ENCODE measurements at places on chromosomes 5 and 9.

DNA sequence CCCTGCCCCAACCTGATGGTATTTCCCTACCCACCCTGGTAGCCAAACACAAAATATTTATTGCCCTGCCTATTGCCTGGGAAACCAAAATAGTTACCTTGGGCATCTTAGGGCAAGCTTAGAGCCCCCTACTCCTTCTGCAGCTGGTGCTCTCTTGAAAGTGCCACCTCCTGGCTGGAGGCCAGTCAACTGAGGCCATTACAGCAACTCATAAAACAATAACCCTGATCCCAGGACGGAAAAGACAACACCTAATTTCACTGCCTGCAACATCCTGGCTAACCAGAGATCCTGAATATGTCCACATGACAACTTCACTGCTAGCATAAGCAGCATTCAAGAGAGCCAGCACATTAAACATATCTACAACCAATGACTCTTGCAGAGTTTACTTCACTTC is 38.7 kb downstream of the MTAP start:
- no peak for DNase-seq

GRCh38 chr9:1042466-1042865 is 7.7 kb upstream of the DMRT2 start:
- no peak for DNase-seq

- DNase-seq: no peak
Observed at GRCh38 chr5:135710045-135710675, 124.3 kb upstream of the SLC25A48 start.

DNA sequence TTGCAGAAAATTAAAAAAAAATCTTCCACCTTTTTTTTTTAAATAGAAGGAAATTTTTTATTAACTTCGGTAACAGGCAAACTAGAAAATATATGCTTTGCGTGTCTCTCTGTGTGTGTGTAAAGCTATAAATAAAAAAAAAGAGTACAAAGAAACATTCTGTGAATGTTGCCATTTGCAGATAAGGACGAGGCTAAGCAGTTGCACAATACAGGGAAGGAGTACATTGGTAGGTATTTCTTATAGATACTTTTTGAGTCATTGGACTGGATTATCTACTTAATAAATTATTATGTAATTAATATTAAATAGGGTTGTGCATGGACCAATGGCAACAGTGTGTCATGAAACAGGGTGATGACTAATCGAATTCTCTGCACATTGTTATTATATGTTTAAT is 102.4 kb downstream of the CAMK4 start:
- no peak for DNase-seq

GRCh38 chr5:17228821-17229291 is 11.4 kb downstream of the BASP1 start:
- DNase-seq: no peak

DNA sequence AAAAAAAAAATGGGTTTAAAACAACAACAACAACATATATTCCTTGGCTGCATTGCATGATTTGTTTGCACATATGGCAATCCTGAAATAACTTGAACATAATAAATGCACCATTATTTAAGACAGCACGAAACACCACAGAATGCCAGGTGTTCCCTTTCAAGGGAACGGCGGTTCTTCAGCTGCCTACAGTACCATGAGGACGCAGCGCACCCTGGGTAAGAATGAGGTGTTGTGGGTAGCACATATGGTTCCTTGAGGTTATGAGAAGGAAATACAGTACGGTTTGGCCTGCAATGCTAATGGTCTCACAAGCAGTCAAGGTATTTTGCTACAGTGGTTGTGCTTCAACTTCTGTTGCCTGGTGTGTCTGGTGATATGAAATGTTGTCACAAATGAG is 174.8 kb downstream of the SLC12A2 start:
- no peak for DNase-seq

- no peak for DNase-seq
Observed at GRCh38 chr5:20536813-20537212, 548.8 kb upstream of the CDH18 start.

Measured in upper lobe of right lung (tissue), 1 donor.